ENCODE measurements at places on chromosomes 5 and 9. TPM values are rescaled to one million over a fixed set of nuclear protein-coding genes. Genes with fewer than 3 reads are reported as not detected.

The GDA gene
- 1.3 TPM for total RNA-seq

The C6 gene
- not detected for total RNA-seq

The AQP3 gene
- total RNA-seq: 17.4 TPM

The DMRT3 gene
- not detected for total RNA-seq

The AQP7 gene
- 0.24 TPM for total RNA-seq

The ZNF474 gene
- 0.22 TPM for total RNA-seq

The SRP19 gene
- total RNA-seq: 79.0 TPM

The SWI5 gene
- 46.5 TPM for total RNA-seq

The CENPK gene
- 35.5 TPM for total RNA-seq

The IFNE gene
- total RNA-seq: 2.3 TPM

The GRM6 gene
- total RNA-seq: not detected

The MYMK gene
- total RNA-seq: not detected

The BHMT gene
- total RNA-seq: not detected

The CCDC180 gene
- 0.86 TPM for total RNA-seq

The OTP gene
- 0.07 TPM for total RNA-seq

The CDH9 gene
- not detected for total RNA-seq

The PCDHGA1 gene
- 0.34 TPM for total RNA-seq

The SHOC1 gene
- not detected for total RNA-seq

The OGN gene
- not detected for total RNA-seq

The FOXD4 gene
- 0.37 TPM for total RNA-seq

The PCDHB12 gene
- not detected for total RNA-seq

The CPLANE1 gene
- 4.1 TPM for total RNA-seq

The LCN9 gene
- total RNA-seq: not detected

The NMUR2 gene
- total RNA-seq: not detected

The GADD45G gene
- 0.33 TPM for total RNA-seq

The NPDC1 gene
- total RNA-seq: 78.6 TPM

The GRXCR2 gene
- not detected for total RNA-seq

The F2R gene
- total RNA-seq: 49.9 TPM

The SPINK6 gene
- 0.26 TPM for total RNA-seq

The SLCO4C1 gene
- not detected for total RNA-seq

The SPINK5 gene
- total RNA-seq: not detected

The OSMR gene
- total RNA-seq: 76.1 TPM

The C1QTNF2 gene
- 0.14 TPM for total RNA-seq

The ENHO gene
- 1.3 TPM for total RNA-seq

The CDKN2B gene
- total RNA-seq: not detected

The SLC22A5 gene
- total RNA-seq: 19.7 TPM

The LHX3 gene
- total RNA-seq: 0.12 TPM

The PCDHA1 gene
- total RNA-seq: 0.21 TPM

The BOD1 gene
- total RNA-seq: 71.8 TPM
